ENCODE measurements at places on chromosomes 2 and 18. TPM values are rescaled to one million over a fixed set of nuclear protein-coding genes. Genes with fewer than 3 reads are reported as not detected.

The OTX1 gene
- total RNA-seq: 0.25 TPM

GRCh38 chr18:59022167-59022945 lies 117.3 kb upstream of the SEC11C start:
- H3K27ac ChIP-seq: no peak overlapping the region
- no peaks in the 10 kb centered on the region for H3K36me3 ChIP-seq
- no peak overlapping the region for H3K4me3 ChIP-seq
- no peaks in the 10 kb centered on the region for H3K27me3 ChIP-seq

DNA sequence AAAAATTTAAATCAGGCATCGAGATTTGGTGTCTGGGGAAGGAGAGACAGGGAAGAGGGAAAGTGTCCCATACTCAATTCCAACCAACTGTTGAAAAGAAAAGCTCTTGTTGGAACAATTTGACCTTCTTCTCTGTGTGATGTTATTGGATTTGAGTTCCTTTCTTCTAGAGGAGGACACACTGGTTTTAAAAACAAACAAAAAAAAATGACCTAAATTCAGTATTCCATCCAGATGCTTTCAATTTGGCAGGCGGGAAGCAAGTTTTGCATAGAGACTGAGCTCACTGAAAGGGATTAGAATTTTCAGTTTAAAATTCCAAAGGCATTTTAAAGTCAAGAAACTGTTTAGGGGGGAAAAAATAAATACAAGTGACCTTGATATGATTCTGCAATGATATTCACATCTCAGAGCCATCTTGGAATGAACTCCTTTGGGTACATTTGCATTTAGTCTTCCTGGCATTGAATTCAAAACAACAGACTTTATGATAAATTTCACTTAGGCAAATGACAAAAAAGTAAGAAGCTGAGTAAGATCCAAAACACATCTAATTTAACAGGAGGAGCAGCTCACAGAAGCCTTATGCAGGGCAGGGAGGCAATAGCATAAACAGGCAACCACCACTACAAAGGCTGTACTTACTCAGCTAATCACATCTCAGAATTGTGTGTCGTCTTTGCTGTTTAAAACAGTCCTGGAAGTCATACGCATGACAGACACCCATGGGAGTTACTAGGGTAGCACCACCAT lies 126.8 kb downstream of the CDH20 start:
- no peak overlapping the region for H3K4me3 ChIP-seq
- no peaks in the 10 kb centered on the region for H3K4me1 ChIP-seq
- no peak for DNase-seq
- no peaks in the 10 kb centered on the region for H3K27me3 ChIP-seq
- H3K36me3 ChIP-seq: no peaks in the 10 kb centered on the region

The MDH1B gene
- 0.81 TPM for total RNA-seq

DNA sequence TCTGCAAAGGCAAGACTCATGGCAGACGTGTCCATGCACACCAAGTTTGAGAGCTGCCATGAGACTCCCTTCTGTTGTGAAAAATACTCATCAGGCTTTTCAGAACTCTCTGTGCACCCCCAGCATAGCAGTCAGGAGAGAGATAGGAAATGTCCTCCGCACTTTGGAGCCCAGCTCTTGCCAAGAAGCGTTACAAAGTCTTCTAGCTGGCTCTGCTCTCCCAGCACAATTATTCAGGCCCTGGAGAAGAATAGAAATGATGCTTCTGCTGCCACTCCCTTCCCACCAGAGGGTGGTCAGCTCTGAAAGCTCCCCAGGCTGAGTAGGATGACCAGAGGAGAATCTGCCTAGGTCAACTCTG lies 594.4 kb upstream of the ID2 start:
- H3K4me1 ChIP-seq: no peaks in the 10 kb centered on the region
- H3K36me3 ChIP-seq: no peaks in the 10 kb centered on the region
- H3K27ac ChIP-seq: no peak overlapping the region
- H3K27me3 ChIP-seq: no peaks in the 10 kb centered on the region

The ADI1 gene
- total RNA-seq: 22.3 TPM

- no peaks in the 10 kb centered on the region for H3K27me3 ChIP-seq
- H3K4me1 ChIP-seq: no peaks in the 10 kb centered on the region
- peaks cover 75% of the 10 kb centered on the region for H3K36me3 ChIP-seq
- DNase-seq: no peak
- no peak overlapping the region for H3K27ac ChIP-seq
- no peak overlapping the region for H3K4me3 ChIP-seq
These were observed 10.2 kb downstream of the MTERF4 start for GRCh38 chr2:241091734-241092445.

- no peak overlapping the region for H3K27ac ChIP-seq
- no peak overlapping the region for H3K4me3 ChIP-seq
These were observed 230.8 kb upstream of the RAB6C start for GRCh38 chr2:129748653-129749052.

The ATP8B1 gene
- total RNA-seq: 38.2 TPM

DNA sequence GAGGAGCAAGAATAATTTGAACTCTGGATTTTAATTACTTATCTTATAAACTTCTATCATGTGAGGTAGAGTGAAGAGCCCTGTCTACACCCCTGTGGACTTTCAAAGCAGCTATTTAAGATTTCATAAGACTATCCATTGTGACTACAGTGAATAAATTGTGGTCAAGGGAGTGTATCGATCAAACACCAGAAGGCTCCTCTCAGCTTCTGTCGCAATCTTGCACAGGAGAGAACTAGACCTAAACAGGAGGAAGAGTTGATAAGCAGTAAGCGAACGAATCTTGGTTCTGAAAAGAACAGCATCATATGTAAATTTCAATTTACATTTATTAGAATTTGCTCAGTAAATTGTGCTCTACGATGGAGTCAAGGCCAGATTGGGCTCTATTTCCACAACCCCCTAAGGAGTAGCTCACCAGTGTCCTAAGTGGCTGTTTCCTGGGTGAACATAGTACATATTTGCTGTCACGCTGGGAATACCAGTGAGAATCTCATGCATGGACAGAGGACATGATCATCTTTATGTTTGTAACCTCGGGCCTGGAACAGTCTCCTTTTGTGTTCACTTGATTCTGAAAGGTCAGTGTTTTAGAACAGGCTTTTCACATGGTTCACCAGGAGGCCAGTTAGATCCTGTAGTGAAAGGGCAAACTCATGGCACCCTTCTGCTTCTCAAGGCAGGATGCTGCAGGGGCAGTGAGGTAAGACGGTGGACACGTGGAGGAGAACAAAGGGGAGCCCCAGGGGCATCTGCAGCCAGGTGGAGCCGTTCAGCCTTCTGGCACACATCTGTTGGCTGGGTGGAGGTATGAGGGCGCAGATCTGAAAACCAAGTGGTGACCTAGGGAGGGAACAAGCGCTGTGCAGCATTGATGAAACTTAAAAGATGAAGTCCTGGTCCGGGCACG lies 33.3 kb downstream of the NPAS2 start:
- no peak overlapping the region for H3K27ac ChIP-seq
- H3K4me3 ChIP-seq: no peak overlapping the region
- no peaks in the 10 kb centered on the region for H3K27me3 ChIP-seq

- peaks cover 38% of the 10 kb centered on the region for H3K4me1 ChIP-seq
- no peaks in the 10 kb centered on the region for H3K36me3 ChIP-seq
- no peak overlapping the region for H3K27ac ChIP-seq
- DNase-seq: no peak
These were observed 212.0 kb downstream of the MCFD2 start for GRCh38 chr2:46703588-46703987.

The AGXT gene
- not detected for total RNA-seq
